HuH-7 (cell line): ENCODE measurements at places on chromosomes 13 and 19.

DNA sequence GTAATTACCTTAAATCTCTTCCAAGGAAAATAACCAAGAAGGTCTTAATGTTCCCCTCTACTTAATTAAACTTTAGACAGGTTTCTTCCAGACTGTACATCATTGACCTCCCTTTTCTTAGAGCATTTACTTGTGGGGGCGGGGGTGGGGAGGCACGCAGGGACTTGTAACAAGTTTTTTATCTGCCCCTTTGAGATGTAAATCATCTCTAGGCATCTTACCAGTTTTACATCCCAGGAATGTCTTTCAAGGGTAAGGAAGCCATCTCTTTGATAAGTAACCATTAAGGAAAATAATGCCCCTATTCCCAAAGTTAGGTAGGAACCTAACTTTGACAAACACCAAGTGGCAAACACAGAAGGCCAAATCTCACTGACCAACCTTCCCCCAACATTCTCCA is 528.6 kb downstream of the SUCLA2 start:
- DNase-seq, result no peak

DNA sequence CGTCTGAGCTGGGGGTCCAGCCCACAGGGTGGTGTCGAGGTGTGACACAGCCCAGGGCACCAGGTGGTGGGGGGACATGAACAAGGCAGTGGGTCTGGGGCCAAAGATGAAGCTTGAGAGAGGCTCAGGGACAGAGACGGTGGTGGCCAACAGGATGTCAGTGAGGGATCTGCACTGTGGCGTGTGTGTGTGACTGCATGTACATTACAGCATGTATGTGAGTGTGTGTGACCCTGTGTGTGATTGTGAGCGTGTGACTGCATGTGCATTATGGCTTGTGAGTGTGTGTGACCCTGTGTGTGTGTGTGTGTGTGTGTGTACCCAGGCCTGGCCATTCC is 1.6 kb downstream of the ADAMTS10 start:
- no peak for DNase-seq

DNA sequence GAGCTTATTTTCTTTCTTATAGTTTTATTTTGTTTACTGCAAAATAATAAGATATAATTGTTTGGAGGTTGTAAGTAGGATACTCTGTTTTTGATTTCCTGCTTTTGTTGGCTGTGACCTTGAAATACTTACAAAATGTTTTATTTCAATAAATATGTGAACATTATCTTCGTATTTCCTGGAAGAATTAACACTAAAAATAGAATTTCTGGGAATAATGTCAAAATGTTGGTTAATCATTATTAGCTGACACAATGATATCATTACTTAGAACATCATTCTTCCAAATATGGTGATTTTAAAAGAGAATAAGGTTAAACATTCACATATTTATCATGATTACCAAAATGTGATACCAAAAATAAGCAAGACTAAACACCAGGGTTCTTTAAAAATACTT is 1148.6 kb upstream of the PRR20A start:
- DNase-seq, result no peak

DNA sequence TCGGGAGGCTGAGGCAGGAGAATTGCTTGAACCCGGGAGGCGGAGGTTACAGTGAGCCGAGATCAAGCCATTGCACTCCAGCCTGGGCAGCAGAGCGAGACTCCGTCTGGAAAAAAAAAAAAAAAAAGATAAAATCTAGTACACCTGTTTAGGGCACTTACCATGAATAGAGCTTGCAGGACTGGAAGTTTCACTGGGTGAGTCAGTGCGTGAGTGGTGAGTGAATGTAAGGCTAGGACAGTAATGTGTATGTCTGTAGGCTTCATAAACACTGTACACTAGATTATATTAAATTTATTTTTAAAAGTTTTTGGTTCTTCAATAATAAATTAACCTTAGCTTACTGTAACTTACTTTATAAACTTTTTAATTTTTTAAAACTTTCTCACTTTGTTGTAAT is 22.9 kb downstream of the PPP5C start:
- no peak for DNase-seq

DNA sequence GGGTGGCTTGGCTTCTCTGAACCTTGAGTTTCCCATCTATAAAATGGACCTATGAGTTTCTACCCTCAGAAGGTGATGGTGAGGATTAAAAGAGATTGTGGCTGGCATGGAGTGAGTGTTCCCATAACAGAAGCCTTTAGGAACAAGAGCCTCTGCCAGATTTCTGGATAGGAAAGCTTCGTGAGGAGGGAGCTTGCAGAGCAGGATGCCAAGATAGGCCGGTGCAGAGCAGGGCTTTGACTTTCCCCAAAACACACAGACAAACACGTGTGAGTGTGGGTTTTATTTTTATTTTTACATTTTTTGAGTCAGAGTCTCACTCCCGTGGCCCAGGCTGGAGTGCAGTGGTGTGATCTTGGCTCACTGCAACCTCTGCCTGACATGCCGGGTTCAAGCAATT is 3.7 kb upstream of the CNN1 start:
- DNase-seq, result no peak

- DNase-seq, result no peak
Measured at GRCh38 chr19:32397671-32398101, 7.9 kb upstream of the DPY19L3 start.

DNA sequence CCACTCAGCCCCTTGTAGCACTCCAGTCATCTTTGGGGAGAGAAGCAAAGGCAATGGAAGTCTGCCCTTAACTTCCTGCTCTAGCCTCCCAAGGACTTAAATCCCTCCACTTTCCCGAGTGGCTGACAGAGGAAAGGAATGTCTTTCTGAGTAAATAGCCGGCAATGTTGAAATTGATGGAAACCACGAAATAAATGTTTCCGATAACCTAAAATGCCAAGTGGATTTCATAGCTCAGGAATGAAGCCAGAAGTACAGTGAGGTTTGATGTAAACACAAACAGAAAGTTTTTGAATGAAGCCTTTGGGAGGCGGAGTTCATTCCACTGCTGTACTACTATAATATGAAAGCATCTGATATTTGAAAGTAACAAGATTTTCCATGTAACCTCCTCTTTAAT is 14.0 kb upstream of the TBC1D4 start:
- no peak for DNase-seq

DNA sequence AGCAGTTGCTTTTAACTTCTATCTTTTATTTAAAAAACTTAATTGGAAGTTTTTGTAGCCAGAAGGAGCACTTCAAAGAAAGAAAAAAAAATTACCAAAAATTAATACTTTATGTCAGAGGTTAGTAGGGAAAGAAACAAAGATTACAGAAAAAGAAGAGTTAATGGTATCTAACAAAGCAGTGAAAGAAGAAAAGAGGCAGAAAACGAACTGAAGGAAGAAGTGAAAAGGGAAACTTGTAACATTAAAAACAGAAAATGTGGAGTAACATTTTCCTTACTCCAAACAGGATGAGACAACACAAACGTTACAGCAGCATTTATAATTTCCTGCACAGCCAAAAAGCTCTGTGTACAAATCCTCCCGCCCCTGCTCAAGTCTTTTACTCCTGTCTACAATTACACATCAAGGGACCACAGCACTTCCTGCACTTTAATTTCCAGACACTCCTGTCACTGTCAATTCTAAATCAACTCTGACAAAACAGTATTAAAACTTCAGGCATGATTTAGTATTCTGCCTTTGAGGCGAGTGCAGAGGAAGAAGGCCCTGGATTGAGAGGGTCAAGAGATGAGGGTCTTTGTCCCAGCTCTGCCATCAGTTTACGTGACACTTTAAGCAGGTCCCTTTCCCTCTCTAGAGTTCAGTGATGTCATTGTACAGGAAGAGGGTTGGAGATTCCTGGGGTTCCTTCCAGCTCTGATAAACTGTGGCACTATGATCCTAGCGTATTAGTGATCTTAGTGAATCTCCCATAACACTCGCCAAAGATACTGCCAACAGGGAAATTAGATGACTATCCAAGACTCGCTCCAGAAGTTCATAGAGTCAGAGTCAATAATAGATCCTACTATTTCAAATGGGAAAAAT is 53.2 kb upstream of the LSM14A start:
- no peak for DNase-seq

GRCh38 chr19:6854758-6855157 is 32.6 kb upstream of the ADGRE1 start:
- DNase-seq, result no peak

DNA sequence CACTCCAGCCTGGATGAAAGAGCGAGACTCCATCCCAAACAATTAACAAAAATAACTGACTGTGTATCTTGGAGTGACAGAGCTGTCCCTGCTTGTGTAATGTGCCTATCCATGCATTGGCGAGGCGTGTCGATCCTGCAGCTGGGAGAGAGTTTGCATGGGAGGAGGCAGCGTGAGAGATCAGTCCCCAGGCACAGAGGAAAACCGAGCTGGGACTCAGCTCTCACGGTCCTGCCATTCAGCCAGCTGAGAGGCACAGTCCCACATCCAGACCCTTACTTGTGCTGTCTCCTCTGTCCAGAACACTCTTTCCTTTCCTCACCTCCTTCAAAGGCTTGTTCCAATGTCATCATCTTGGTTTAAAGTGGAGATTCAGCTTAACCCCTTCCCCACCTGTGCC is 11.9 kb upstream of the SULT2B1 start:
- DNase-seq, result no peak

GRCh38 chr13:63337921-63338320 is 1922.3 kb upstream of the PCDH20 start:
- no peak for DNase-seq

GRCh38 chr13:33510350-33510970 is 224.9 kb upstream of the STARD13 start:
- no peak for DNase-seq

DNA sequence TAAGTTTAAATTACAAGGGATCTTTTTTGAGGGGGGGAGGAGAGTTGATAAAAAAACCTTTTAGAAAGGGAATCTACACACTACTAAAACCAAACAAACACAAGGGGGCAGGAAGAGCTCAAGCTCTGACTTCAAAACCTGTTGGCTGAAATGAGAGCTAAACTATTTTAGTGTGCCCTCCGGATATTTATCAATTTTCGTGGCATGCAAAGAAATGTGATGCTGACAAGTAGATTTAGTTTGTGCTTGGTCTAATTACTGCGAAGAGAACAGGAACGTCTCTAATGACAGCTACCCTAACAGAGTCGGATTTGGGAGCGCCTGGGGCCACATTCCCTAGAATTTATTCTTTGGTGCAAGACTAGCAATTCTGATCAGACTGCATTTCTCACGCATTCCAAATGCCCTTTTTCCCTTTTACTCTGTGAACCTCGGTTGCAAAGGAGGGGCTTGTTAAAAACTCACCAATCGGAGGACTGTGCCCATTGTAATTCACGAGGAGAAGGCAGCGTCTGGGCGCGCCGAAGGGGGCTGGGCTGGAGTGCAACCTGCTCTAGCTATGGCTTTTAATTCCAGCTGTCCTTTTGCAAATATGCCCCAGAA is 802 bp upstream of the FREM2 start:
- no peak for DNase-seq

- DNase-seq, result peak; percentile 44
Measured at GRCh38 chr19:2329501-2329916, 1.0 kb downstream of the SPPL2B start.

GRCh38 chr13:37168151-37168550 is 62.7 kb upstream of the CSNK1A1L start:
- DNase-seq, result no peak

GRCh38 chr19:49155820-49156346 is 687 bp upstream of the HRC start:
- no peak for DNase-seq

GRCh38 chr13:77338961-77339401 is 12.1 kb upstream of the MYCBP2 start:
- no peak for DNase-seq

- no peak for DNase-seq
Measured at GRCh38 chr19:15091918-15092753, 10.1 kb downstream of the OR1I1 start.

DNA sequence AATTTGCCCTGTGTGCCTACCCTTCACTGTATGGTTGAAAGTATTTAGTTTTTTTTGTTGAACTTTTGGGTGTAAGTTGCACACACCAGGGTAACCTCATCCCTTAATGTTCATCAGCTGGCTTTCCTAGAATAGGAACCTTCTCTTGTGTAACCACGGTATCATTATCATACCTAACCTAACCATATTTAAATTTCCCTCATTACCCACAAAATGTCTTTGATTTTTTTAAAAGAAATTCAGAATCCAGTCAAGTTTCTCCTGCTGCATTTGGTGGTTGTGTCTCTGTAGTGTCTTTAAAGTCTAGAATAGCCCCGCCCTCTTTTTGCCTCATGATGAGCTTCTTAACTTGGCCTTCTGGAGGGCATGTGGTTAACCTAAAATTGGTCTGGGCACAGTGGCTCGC is 80.3 kb downstream of the RYR1 start:
- no peak for DNase-seq

DNA sequence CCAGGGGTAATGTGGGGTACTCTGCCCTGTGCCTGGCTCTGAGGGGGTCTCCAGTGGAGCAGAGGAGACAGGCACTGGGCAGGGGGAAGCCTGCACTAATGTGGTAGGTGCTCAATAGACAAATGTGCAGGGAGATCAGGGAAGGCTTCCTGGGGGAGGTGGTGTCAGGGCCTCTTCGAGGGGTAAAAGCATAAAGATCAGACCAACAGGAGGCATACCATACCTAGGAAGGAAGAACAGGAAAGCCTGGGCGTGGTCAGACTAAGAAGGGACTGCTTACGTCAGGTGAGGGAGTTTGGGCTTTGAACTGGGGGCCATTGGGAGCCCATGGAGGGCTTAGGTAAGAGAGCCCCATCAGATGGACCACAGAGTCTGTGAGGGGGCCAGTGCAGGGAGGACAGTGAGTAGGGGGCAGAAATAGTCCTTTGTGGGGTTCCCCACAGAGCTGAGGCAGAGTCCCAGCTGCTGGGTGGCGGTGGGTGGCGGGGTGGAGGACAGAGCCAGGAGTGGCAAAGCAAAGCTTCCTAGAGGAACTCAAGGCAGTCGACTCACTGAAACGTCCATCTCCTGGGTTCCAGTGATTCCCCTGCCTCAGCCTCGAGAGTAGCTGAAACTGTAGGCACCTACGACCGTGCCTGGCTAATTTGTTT is 8.8 kb downstream of the PRR36 start:
- DNase-seq, result no peak

DNA sequence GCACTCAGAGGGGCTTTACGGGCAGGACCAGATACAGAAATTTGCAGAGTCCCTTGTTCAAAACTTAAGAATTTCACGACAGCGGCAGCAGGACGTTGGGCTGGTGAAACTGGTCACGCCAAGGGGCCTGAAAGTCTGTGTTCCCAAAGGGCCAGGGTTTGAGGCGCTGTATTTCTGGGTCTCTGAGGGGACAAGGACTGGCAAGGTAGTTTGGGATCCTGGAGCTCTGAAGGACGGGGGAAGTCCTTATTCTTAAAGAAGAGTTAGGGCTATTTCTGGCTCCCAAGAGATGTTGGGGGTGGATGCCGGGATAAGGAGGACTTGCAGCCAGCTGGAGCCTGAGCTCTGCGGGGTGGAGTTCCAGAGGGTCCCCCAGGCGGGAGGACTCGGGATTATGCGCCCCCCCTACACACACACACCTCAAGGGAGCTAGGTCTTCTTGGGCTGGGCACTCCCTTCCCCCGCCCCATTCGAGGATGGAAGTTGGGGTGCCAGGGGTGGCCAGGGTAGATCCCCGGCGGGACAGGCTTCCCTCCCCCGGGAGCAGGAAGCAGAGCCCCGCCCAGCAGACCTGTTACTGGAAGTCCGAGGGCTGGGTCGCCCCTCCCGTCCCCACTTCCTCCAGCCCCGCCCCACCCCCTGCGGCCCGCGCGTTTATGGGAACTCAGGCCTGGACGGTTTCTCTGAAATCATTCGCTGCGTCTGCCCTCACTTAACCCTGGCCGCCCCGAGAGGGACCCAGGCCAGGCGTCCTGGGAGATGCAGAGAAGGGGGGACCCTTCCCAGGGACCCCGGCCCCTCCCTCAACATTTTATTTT is 5.6 kb downstream of the BCL3 start:
- peak; percentile 87 for DNase-seq

- no peak for DNase-seq
Measured at GRCh38 chr13:28041031-28041461, 52.6 kb upstream of the URAD start.

GRCh38 chr19:39430675-39431593 is 4.8 kb downstream of the RPS16 start:
- no peak for DNase-seq
